ENCODE measurements at places on chromosomes 6 and 20.

GRCh38 chr6:84492241-84493165 is 265.1 kb upstream of the CEP162 start:
- DNase-seq: no peak

- no peak for DNase-seq
These were observed at the start of gene GLP1R for GRCh38 chr6:39048481-39049399. GLP1R (plus strand) TSS chr6:39048781; CDS start chr6:39048841, 60 bp downstream.

DNA sequence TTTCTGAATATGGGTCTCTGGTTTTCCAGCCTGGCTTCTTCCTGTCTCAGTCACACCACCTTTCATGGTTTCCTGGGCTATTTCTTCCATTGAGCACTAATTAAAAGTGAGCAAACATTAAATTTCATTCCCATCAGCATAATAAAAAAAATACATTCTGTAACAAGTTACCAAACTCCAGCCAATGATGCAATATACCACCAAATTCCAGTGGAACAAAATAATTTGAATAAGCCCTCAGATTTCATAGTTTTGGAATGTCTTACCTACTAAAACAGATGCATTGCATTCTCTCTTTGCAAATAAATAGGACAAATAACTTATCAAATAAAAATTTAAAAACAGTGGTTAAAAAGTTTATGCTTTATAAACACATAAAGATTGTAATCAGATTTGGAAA is 97.8 kb upstream of the PRDM1 start:
- DNase-seq: no peak

- DNase-seq: no peak
These were observed 7.1 kb upstream of the TAAR1 start for GRCh38 chr6:132666118-132666517.

- DNase-seq: no peak
These were observed 423.6 kb downstream of the HAO1 start for GRCh38 chr20:7516621-7517111.

DNA sequence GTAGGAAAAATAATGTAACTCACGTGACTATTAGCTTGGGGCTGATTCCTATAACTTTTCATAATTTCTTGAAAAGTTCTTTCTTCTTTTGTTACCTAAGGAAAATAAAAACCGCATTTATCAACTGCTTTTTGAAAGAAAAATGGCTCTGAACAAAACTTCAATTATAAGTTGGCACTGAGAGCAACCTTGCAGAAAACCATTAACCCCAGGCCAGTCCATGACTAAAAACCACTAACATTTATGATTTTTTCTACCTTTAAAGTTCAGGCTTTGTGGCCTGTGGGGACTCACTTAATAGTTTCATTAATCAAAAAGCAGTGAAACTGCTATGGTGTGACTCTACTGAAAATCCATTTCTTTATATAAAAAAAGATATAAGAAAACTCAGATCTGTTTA is 69.1 kb upstream of the SAMHD1 start:
- DNase-seq: no peak

- DNase-seq: no peak
These were observed 751.5 kb downstream of the EPHA7 start for GRCh38 chr6:92667843-92668242.

- no peak for DNase-seq
These were observed 11.3 kb downstream of the NFATC2 start for GRCh38 chr20:51531141-51531710.

DNA sequence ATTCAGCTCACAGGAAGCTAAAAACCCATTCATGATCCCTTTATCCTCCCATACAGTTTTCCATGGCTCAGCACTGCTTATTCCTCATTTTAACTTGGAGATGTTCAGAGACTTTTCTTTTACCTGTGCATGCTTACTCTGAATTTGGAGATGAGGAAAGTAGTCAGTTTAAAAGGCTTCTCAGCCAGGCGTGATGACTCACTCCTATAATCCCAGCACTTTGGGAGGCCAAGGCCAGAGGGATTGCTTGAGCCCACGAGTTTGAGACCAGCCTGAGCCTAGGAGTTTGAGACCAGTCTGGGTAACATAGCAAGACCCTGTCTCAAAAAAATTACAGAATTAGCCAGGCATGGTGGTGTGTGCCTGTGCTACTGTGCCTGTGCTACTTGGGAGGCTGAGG is 30.3 kb upstream of the TMEM217 start:
- DNase-seq: no peak

DNA sequence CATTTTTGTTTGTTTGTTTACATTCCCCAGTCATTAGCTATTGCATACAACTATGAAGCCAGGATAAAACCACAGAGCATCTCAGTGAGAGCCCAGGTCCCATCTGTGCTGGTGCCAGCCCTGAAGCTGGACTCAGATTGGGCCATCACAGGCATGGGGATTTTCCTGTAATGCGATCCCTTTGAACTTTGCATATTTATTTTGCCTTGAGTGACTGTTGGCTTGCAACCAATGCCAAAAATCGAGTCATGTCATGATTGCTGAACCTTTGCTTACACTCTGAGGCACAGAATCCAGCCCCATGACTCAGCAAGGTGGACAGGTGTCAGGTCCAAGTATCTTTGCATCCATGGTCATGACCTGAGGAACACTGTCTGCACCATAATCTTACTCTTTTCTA is 46.2 kb upstream of the GGTLC1 start:
- no peak for DNase-seq

GRCh38 chr6:148857798-148858390 is 111.1 kb downstream of the UST start:
- DNase-seq: no peak

DNA sequence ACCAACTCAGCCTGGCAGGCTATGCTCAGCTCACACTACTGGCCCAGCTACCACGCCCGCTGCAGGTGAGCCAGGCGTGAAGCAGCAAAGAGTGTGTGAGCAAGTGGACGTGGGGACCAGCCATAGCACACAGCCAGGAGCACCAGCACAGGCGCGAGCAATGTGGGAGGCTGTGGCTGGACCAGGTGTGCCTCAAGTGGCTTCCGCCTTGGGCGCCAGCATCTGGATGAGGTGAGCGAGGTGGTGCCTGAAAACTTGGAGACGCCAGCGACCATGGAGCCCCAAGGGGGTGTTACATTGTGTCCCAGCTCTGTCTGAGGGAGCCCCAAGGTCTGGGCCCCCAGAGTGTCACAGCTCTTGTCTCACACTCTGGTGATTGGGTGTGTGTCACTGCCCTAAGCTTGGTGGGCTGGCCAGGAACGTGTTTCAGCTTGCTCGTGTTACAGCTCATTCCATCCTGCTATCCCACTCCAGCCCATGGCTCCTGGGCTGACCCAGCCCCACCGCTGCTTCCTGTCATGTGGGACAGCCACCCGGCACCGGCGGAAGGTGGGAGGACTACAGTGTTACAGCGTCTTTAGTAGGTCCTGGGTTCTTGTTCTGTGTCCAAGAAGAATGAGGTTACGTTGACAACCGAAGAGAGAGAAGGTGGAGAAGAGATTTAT is 508.0 kb upstream of the MMS22L start:
- DNase-seq: no peak

GRCh38 chr6:30847971-30848436 is 36.3 kb upstream of the DDR1 start:
- DNase-seq: no peak

- no peak for DNase-seq
These were observed 10.6 kb upstream of the FUCA2 start for GRCh38 chr6:143522039-143522600.

- DNase-seq: no peak
These were observed 1110.3 kb upstream of the MAP3K7 start for GRCh38 chr6:91697010-91697695.

- DNase-seq: no peak
These were observed 1.3 kb upstream of the LIME1 start for GRCh38 chr20:63734946-63735858.

GRCh38 chr20:47855799-47856198 is 70.5 kb upstream of the SULF2 start:
- no peak for DNase-seq

DNA sequence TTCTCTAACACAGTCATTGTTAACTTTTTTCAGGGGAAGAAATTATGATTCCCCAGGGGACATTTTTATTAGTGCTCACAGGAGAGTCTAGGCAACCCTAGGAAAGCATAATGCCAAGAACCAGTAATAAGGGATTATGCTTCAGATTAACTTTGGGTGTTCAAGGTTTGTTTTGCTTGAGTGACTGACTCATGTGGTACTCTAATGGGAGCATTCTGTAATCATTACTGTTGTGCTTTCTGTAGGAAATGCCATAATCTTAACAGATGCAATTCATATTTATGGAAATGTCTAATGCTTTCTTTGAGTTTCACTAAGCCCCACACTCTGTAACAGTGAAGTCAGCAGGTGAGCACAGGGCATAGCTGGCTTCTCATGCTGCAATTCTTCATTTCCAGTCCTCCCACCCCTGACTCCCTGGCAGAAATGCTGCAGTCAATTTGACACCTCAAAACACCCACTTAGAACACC is 263.4 kb upstream of the MAN1A1 start:
- DNase-seq: no peak

DNA sequence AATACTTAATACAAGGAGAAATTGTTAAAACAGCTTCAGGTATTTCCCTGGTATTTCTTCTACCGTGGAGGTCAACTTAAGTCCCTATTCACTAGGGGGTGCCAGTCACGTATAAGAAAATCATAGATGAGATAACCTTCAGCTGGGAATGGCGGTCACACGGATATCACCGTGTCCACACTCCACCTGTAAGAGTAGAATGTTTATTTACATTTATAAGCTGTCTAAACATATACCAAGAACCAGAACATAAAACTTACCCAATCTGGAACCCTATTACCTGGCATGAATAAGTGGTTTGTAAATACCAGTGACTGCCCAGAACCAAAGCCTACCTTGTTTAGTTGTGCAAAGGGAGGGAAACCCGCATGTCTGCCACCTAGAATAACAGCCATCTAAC is 1.9 kb upstream of the ELOVL4 start:
- DNase-seq: peak; percentile 19

DNA sequence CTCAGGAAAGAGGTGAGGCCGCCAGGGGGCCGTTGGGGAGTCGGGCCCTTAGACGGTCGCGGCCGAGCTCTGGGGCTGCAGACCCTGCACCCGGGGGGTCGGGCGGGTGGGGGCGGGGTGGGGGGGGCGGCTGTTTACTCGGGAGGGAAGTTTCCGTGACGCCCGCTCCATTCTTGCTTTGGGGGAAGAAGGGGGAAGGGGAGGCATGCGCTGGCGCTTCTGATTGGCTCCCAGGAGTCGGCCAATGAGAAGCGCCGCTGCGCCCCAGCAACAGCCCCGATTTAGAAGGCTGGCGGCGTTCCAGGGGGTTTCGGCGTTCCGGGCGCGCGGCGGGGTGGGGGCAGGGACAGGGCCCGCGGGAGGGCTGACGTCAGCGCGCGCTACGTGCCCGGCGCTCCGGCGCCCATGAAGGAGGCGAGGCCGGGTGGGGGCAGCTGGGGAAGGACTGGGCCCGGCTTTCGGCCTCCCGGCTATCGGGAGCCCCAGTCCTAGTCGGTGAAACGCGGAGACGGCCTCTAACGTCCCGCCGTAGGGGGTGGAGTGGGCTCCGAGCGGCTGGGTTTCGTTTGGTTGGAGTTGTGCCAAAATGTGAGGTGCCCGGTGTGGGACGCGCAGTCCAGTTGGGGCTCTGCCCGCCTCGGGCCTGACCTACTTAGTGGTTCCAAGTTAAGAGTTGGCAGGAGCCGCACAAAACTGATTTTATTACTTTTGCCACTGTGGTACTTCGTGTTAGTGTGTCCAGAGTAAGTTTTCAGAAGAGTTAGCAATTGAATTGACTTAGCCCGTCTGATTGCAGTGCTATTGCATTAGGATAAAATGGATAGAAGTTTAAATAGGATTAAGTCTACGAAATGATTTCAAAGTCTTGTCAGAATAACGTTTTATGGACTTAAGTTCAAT is 1.1 kb downstream of the PNRC1 start:
- peak; percentile 79 for DNase-seq

DNA sequence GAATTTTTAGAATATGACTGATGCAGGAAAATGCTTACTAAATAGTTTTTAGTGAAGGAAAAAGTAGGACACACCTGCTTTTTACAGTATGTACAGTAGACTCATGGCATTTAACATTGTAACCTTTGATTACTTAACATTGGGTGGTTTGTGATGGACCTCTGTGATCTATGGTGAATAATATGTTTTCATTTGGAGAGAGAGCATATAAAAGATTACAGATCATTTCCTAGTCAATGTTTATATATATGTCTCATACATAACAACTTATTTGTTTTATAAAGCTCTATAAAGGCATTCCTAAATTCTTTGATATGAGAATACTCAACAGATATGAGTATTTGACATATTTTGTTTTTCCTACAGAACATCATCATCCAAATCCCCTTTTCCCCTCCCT is 129.3 kb upstream of the PDE7B start:
- no peak for DNase-seq

- DNase-seq: no peak
These were observed 40.9 kb downstream of the TRERF1 start for GRCh38 chr6:42410861-42411260.

GRCh38 chr6:47520282-47520681 is 42.7 kb downstream of the CD2AP start:
- no peak for DNase-seq

DNA sequence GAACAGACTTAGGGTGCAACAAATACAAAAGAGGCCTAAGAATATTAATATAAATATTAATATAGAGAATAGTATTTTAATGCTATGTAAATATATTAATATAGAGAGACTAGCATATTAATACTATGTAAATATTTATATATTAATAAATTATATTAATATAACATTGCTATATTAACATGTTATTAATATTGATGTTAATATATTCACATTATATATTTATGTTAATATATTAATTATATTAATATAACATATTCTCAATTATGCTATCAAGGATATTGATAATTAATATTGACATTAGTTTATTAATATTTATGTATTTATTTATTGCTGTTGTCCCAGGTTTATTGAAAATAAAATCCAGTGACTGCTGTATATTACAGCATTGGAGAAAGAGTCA is 1.1 kb upstream of the MAS1L start:
- no peak for DNase-seq

GRCh38 chr6:102944475-102944874 is 1551.0 kb downstream of the GRIK2 start:
- no peak for DNase-seq

DNA sequence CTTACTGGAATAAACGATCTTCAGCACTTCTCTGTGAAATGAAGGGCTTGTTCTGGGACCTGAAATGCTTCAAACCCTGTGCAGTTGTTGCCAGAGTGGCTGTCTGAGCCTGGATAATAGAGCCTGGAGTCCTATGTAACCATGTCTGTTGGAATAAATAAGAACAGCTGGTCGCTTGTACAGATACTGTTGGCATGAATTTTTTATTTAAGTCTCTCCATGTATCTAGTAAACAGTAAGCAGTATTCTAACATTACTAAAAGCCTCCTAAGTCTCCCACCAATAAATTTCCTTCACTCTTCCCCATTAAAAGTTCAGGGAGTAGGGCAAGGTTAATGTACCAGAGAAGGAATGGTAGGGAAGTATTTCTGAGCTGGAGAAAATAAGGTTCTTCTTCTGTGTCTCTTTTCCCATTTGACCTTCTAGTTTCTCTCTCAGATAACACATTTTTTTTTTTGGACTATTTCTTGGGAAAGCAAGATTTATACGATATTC is 227.5 kb downstream of the PRL start:
- DNase-seq: no peak

DNA sequence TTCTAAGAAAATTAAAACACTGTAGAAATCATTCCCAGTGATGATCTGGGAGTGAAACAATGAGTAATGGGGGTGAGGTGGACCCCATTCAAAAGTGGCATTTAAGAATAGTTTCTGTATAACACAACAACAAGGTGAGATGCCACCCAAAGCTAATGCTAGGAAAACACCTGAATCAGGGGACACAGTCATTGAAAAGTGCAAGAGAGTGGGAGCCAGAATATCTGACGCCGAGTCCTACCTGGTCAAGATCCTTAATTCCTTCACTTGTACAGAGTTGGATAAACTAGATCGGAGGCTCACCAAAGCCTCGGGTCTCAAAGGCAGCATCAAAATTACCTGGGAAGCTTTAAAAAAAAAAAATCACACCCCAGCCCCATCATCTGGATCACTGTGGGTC is 17.7 kb downstream of the TNFRSF21 start:
- DNase-seq: no peak

All from HTR-8/SVneo (cell line).